ENCODE measurements at places on chromosomes 3 and 15.

DNA sequence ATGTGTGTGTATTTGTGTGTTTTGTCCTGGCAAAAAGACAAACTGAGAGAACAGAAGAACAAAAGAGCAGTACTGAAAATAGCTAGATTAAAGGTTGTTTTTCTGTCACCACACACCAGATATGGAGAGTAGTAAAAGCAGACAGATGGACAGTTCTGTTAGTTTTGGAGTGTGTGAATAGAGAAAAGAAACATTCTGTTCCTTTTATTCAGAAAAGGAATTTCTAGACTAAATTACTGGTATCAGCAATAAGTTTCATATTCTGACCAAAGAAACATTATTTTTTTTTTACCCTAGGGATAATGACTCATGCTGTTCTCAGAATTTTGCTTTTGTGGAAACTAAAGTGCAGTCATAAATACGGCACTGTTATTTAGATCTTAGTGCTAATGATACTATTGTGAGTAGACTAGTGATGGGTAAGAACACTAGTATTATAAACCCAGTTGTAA, 32.9 kb downstream of the PIK3CA start:
- no peak for DNase-seq

DNA sequence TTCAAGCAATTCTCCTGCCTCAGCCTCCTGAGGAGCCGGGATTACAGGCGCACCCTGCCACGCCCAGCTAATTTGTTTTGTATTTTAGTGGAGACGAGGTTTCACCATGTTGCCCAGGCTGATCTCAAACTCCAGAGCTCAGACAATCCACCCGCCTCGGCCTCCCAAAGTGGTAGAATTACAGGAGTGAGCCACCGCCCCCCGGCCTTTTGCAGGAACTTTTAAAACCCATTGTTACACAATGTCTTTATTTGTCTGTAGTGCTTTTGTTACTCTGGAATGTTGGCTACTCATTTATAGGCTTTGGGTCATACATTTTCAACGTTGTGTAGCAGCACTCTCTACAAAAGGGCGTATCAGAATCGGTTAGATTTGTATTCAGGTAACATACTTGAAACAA, 499.1 kb downstream of the ROBO2 start:
- no peak for DNase-seq

- DNase-seq, result no peak
Observed at GRCh38 chr3:81923038-81923437, 161.6 kb upstream of the GBE1 start.

GRCh38 chr15:28116521-28117431, 17.7 kb upstream of the OCA2 start:
- no peak for DNase-seq

DNA sequence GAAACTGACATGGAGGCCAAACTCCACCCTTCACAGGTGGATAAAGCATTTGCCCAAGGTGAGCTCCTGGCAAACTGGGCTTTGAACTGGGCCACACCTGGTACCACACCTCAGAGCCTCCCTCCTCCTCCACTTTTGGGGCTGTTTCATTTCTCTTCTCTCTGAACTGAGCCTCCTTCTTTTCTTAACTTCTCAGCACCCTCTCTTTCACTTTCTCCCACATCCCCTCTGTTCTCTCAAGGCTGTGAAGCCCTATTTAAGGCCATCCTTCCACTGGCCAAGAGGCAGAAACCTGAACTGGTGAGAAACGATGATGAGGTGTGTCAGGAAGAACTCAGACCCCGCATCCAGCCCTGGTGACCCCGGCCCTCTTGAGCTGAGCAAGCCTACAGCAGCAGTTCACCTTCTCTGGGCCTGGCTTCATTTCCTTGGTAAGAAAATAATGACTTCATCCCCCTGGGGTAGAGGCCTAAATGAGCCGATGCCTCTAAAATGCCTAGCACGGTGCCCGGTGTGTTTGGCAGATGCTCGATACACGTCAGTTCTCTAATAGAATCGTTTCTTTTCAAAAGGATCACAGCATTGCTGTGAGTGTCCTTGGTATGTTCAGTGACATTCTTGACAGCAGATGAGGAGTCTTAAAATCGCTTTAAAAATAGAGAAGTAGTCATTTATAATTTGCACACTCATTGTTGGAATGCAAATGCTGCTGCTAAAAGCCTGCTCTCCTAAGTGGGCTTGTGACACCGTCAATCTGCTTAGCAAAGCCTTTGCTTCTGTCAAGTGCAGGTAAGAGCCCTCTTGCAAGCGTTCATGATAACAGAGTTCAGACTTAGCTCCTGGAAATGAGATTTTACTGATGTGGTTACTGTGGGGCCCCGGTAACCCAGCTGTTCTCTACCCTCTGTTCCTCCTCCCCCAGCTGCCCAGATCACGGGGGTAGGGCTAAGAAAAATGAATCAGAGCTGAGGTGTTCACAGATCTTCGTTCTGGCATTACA, 97.7 kb upstream of the ATP2B2 start:
- DNase-seq, result no peak
